ENCODE measurements at places on chromosomes 12 and 14.
A peak's percentile ranks its signal among the peaks of the same experiment; 100 is the strongest.

DNA sequence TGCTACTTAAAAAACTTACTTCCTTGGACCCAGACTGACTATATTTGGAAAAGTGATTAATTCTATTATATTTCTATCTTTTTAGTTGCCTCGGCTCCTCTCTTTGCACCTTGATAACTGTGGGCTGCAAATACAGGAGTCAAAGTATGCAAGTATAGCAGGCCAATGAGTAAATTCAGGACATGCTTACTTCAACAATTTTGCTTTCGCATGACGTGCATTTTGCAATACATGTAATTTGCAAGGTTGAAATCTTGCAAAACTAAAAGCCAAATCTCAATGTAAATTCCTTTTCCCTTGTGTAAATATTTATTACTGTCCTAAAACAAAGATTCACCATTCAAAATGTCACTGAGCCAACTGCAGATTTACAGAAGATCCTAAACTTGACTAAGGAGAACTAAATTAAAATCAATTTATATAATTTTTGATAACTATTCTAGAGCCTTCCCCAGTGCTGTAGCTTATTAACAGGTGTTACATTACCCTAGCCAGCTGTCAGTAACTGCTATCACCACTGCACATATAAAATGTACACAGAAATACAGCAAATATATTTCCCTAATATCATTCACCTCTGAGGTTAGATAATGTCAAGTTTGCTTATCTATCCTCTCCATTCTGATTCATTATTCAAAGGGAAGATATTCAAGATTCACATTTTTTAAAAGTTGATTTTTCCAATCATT, 1069.5 kb downstream of the TRHDE start:
- no peak for DNase-seq

- DNase-seq, result peak; percentile 21
Observed at GRCh38 chr12:94147991-94148738, at the start of gene PLXNC1. TSS of gene PLXNC1 (plus strand) at chr12:94148577. CDS start at chr12:94148972, 395 bp downstream.

DNA sequence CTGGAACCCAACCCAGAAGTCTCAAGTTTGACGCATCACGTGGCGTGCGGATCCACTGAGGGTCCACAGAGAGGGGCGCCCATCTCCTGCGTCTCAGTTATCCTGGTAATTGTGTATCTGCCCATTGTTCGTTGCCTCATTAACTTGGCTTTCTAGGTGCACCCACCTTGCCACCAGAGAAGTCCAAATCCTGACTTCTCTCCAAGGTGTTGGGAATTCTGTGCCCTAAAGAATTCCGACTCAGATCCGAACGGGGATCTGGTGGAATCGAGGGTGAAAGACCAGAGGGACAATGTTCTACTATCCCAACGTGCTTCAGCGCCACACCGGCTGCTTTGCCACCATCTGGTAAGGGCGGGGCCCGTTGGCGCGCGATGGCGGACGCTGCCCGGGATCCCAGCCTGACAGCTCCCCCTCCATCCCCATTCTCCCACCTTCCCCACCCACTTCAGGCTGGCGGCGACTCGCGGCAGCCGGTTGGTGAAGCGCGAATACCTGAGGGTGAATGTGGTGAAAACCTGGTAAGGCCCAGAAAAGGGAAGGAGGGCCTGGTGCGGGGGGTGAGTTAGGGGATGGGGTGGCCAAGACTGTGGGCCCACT, 481 bp downstream of the REC8 start:
- DNase-seq, result no peak

- DNase-seq, result no peak
Observed at GRCh38 chr12:127270193-127270592, 996.8 kb upstream of the TMEM132C start.

GRCh38 chr12:2737656-2738241, 57.0 kb upstream of the FKBP4 start:
- no peak for DNase-seq

DNA sequence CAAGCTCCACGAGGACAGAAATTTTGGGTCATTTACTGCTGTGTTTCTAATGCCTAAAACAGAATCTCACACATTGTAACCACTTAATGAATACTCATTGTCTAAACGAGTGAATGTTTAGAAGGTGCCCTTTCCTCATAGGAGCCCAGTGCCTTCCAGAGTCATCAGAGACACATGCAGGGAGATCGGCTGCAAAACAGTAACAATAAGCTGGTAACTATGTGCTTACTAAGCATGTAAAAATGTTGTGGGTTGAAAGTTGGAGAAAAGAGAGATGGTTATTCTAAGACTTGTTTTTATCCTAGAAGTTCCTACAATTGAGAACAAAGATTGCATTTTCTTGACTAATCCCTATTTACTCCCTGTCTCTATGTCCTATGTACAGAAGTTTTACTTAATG, 7.4 kb downstream of the TESPA1 start:
- DNase-seq, result no peak

GRCh38 chr14:99699085-99699760, 15.1 kb downstream of the CYP46A1 start:
- no peak for DNase-seq

GRCh38 chr12:63276537-63277365, 125.8 kb upstream of the AVPR1A start:
- peak; percentile 14 for DNase-seq

DNA sequence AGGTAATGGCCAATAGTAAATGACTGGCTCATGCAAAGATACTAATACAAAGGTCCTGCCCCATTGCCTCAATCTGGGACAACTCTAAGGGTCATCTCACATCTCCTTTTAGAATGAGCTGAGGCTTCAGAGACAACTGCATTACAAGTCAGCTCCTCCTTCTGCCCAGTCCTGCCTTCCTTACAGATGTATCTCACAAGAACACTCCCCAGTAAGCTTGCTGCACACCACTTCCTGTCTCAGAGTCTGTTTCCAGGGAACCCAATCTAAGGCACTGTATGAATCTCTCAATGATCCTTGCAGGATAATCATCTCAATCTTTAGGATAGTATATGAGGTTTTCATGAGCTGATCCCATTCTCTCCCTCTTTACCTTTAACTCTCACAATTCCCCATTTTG, 57.8 kb upstream of the ZDHHC17 start:
- DNase-seq, result no peak

DNA sequence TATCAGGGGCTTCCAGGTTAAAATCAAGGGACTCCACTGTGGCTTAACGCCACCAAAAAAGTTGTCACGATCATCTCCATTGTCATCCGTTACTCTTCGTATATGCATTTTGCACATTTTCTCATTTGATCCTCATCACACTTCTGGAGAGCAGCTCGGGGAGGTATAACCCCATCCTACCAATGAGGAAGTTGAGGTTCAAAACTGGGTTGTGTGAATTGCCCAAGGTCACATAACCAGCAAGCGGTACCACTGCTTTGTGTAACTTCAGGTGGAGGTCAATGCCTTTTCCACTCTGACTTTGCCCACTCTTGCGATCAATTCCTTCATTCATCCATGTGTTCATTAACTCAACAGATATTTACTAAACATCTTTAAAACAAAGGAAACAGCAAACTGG, 71.1 kb upstream of the CCND2 start:
- no peak for DNase-seq

GRCh38 chr14:59464486-59465315, 479 bp downstream of the GPR135 start:
- peak; percentile 34 for DNase-seq

GRCh38 chr12:55729819-55730818, 1.3 kb upstream of the CD63 start:
- no peak for DNase-seq

GRCh38 chr14:76917745-76918255, 91.6 kb downstream of the LRRC74A start:
- DNase-seq, result no peak

GRCh38 chr12:52184813-52185212, 7.0 kb downstream of the KRT80 start:
- DNase-seq, result no peak

- DNase-seq, result no peak
Observed at GRCh38 chr12:68269779-68270178, 16.4 kb upstream of the IL22 start.

- no peak for DNase-seq
Observed at GRCh38 chr12:88544991-88545980, 35.0 kb downstream of the KITLG start.

DNA sequence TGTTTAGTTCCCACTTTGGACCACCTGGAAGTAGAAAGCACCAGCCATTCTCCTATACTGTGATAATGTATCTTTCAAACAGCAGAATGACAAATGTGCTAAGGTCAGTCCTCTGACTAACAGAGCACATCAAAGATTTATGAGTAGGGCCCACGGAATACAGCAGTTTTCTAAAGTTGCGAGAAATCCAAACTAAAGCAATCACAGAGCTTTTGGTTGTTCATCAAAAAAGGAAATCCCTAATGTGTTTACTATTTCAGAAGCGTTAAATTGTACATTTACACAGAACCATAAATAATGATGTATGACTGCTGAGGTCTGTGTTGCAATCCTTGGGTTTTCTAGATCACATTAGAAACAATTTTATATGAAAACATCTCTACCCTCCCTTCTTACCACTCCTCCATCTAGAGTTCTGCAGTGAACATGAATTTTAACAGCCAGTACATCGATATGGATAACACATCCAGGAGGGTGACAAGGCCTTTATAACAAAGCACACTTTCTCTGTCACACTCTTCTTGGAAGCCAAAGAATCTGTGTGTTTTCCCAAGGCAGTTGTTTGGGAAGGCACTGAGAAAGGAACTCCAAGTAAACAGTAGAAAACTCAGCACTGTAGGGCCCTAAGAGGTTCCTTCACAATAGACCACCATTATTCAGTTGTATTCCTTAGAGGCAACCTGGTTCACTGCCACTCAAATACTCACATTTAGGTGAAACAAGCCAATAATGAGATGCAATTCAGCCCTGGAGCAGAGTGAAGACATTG, 7.3 kb downstream of the KITLG start:
- DNase-seq, result no peak

GRCh38 chr14:55488204-55488603, 47.8 kb upstream of the TBPL2 start:
- no peak for DNase-seq

- no peak for DNase-seq
Observed at GRCh38 chr12:117063162-117063911, 35.9 kb downstream of the TESC start.

DNA sequence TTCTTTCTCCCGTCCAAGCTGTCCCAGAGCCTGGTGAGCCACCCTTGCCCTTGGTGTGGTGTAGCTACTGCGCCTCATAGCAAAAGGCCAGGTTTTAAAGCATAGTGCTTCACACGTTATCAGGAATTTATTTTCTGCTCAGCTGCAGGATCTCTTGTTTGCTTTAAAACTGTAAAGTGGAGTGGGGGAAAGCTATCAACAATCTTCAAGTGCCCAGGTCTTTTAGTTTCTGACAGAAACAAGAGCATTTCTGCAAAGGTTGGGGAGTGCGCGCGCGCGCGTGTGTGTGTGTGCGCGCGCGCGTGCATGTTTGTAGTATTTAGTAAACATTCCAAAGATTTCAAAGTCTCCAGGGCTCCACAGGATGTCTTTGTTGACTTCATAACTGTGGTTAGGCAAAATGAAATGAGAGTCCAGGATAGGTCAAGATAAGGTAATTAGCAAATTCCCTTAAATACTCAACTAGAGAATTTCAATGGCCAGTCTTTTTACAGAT, 45.5 kb downstream of the EML1 start:
- DNase-seq, result no peak

DNA sequence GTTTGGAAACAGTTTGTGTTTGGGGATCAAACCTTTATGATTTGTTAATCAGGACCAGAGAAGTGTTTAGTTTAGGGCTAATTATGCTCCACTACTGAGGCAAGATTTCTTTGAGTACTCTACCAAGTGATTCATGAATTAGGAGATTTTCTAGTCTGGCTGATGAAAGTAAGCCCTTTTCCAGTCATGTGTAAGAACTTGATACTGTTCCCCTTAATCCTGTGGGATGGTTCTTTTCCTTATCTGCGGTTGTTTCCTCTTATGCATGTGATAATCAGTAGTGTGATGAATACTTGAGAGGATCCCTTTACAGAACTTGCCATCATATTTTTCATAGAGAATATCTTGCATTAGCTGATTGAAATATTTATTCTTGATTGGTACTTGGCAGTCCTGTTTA, 42.1 kb downstream of the DYRK2 start:
- no peak for DNase-seq

- peak; percentile 67 for DNase-seq
Observed at GRCh38 chr12:26701604-26702215, 131.3 kb downstream of the ITPR2 start.

- DNase-seq, result peak; percentile 23
Observed at GRCh38 chr12:62435303-62436163, 31.1 kb upstream of the MON2 start.

DNA sequence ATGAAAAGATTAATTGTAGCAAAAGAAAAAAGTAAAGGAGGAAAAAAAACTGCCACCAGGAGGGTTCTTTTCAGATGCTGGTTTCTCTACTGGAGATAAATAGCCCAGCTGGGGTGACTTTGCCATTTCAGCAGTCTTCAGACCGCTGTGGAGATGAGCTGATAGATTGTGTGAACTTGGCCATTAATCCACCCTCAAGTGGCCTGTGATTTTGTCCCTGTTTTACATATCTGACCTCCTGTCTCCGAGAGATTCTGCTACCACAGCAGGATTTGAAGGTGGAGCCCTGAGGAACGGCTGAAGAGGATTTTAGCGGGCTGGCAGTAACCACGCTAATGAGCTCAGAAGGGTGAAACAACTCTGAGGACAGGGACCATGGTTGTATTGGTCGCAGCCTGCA, 72.7 kb downstream of the WSCD2 start:
- no peak for DNase-seq

- no peak for DNase-seq
Observed at GRCh38 chr14:64723691-64724577, 19.7 kb downstream of the PLEKHG3 start.

DNA sequence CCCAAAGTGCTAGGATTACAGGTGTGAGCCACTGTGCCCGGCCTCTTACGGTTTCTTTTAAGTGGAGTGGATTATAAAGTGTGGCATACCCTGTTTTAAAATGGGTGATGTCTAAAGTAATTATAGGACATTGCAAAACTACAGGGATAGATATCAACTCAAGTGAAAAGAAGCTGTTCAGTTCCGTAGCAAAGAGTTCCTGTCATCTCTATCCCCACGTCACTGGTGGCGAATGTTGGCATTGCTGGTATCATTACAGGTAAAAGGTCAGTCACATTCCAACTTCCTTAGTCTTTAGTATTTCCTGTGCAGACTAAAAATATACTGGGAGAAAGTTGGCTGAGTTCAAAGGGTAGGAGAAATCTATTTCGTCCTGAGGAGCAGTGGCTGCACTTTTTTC, 95.6 kb upstream of the SLC38A2 start:
- no peak for DNase-seq

- DNase-seq, result no peak
Observed at GRCh38 chr14:77605392-77605972, 11.0 kb downstream of the SPTLC2 start.

Data from NCI-H1930 (cell line).